ENCODE measurements at places on chromosomes 7 and 10.

- no peak for DNase-seq
Measured at GRCh38 chr10:125605167-125605566, 77.8 kb downstream of the TEX36 start.

- no peak for DNase-seq
Measured at GRCh38 chr10:89343089-89343767, 15.4 kb downstream of the IFIT3 start.

DNA sequence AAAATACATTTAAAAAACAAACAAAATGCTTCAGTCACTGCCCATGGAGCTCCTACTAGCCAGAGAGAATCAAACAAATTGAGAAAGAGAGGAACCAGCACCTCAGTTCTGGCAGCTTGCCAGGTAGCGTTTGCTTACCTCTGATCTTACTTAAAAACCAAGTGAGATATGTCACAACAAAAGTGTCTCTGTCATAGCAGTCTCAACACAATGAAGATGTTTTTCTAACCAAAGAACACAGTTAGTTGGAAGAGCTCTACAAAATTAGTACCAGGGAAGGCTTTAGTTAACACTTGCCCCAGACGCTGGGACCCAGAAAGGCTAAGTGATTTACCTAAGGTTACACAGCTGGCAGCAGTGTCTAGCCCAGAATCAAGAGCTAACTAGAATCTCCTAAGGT, 3.4 kb downstream of the DOCK4 start:
- DNase-seq, result no peak

DNA sequence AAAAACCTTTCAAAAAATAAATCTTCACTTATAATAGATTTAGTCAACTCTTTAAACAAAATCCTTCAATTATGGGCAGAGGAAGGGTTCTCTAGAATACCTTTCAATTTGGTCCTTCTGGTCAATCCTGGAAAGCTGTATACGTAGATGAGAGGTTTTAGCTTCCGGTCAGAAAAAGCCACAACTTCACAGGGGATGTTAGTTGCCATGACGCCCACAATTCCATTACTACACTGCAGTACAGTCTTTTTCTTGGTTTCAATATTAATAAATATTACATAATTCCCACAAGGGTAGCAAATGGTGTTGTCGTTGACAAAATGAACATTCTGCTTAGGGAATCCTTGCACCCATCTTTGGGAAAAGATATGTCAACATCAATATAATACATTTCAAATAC, 1.7 kb downstream of the CFAP43 start:
- DNase-seq, result no peak

GRCh38 chr7:130386876-130387275, 6.6 kb downstream of the CPA1 start:
- no peak for DNase-seq

GRCh38 chr10:132054564-132054963, 11.2 kb upstream of the JAKMIP3 start:
- no peak for DNase-seq

- no peak for DNase-seq
Measured at GRCh38 chr10:107477266-107477665, 312.8 kb upstream of the SORCS1 start.

DNA sequence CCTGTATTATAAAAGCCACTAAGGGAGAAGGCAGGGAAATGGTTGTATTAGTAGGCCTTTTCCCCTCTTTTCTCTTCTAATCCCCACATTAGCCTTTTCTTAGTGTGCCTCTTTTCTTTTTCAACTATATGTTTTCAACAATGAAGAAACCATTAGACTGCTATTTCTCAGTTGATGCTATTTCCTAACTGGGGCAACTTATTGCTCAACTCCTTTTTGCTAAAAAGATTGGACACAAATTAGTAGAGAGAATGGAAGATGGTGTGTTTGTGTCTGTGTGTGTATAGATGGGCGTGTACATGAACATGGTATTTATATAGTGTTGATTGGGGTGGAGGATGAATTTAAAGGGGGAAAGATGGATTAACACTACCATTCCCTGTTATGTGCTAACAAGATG, 28.4 kb downstream of the TBC1D12 start:
- DNase-seq, result no peak

GRCh38 chr10:101545898-101546297, 42.2 kb downstream of the POLL start:
- DNase-seq, result no peak

GRCh38 chr7:30752979-30753378, 1.0 kb downstream of the INMT start:
- peak; percentile 8 for DNase-seq

- no peak for DNase-seq
Measured at GRCh38 chr10:77236029-77236428, 401.6 kb downstream of the KCNMA1 start.

DNA sequence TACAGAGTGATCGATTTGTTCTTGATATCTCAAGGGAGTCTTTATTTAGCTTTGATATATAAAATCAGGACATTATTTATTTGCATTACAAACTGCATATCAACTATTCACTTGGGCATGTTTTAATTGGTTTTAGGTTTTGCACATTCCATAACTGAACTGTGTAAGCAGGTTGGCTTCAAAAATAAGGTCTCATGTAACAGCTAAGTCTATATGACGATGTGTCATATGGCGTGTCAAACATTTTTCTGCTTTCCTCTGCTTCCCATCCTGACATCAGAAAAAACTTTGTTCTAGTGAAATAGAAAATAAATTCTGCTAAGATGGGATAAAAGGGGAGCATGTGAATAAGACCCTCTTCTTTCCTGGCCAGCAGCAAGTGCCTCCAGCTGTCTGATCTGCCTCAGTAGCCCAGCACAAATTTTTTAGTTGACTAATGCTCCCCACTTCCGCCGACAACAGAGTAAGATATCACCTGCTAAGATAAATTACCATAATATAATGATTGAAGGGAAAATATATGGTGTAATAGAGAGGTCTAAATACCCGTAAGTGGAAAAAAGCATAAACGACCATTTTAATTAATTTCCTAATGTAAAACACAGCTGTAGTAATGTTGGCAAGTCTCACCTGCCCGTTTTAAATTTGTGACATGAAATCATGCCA, 180.5 kb downstream of the TAX1BP1 start:
- DNase-seq, result no peak

- DNase-seq, result no peak
Measured at GRCh38 chr7:9192969-9193368, 759.6 kb downstream of the NXPH1 start.

DNA sequence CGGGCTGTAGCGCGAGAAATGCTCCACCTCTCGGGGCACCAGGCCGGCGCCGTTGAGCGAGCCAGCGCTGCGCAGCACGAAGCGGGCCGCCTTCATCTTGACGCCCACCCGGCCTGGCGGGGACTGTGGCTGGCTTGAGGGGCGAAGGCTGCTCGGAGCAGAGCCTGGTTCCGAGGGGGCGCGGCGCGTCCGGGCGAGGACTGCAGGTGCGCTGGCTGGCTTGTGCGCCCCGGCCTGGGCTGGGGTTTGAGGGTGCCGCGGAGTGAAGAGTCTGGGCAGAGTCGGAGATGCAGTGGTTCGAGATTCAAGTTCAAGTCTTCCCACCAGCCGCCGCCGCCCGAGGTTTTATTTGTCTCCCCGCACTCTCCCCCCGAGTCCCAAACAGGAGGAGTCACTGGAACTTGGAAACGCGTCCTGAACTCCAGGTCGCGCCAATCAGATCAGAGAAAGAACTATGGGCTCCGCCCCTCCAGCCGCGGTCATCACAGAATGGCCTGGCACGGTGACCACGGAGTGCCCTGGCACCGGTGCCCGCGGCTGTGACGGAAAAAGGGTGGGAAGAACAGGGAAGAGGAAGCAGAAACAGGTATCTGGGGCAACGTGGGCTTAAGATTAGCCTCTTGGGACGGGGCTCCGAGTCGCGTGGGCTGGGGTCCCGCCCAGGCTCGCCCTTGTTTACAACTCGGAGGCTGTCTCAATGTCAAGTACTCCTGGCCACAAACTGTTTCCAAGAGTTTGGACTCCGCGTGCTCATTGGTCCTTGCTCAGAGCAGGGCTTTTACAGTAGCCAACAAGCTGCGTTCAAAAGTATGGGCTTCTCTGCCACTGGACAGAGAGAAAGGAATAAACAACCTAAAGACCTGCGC, at the start of gene PDK4:
PDK4 (minus strand) TSS at position 319 of the 866 bp plus-strand sequence; CDS start at position 96, 223 bp downstream.
- DNase-seq, result peak; percentile 87

- DNase-seq, result no peak
Measured at GRCh38 chr7:41702635-41703371, at the start of gene INHBA. INHBA (minus strand) TSS chr7:41703090; CDS start chr7:41700374, 2,716 bp downstream.

- no peak for DNase-seq
Measured at GRCh38 chr10:93576888-93577287, 10.4 kb downstream of the FFAR4 start.

GRCh38 chr10:86690657-86691084, 22.4 kb downstream of the LDB3 start:
- no peak for DNase-seq
